ENCODE measurements at places on chromosomes 3 and 15.

GRCh38 chr15:71115567-71116351 lies 488 bp downstream of the THSD4 start:
- peak; percentile 60 for DNase-seq

GRCh38 chr3:177894081-177894728 lies 642.0 kb upstream of the KCNMB2 start:
- no peak for DNase-seq

GRCh38 chr3:170908235-170909116 lies at the start of gene EIF5A2:
Gene EIF5A2 (minus strand): TSS chr3:170908637. CDS start chr3:170907806, 831 bp downstream.
- peak; percentile 87 for DNase-seq

GRCh38 chr15:31383139-31383538 lies 56.5 kb downstream of the KLF13 start:
- DNase-seq, result no peak

GRCh38 chr15:30791239-30792175 lies 112.2 kb upstream of the FAN1 start:
- no peak for DNase-seq

DNA sequence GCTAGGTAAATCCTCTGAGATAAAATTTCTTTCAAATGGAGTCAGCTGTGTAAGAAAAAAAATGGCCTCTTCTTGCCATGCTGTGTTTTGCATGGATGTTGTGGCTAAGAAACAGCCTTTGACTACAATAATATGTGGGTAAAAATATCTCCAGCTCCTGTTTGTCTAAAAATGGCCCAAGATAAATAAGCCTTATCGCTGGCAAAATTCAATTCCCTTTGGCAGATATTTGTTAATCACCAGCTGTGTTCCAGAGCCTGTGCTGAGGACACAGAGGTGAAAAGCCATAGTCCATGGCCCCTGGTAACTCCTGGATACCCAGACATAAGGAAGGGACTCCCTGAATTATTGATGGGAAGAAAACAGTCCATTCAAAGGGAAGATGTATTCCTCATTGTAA lies 15.3 kb upstream of the RAMAC start:
- no peak for DNase-seq

DNA sequence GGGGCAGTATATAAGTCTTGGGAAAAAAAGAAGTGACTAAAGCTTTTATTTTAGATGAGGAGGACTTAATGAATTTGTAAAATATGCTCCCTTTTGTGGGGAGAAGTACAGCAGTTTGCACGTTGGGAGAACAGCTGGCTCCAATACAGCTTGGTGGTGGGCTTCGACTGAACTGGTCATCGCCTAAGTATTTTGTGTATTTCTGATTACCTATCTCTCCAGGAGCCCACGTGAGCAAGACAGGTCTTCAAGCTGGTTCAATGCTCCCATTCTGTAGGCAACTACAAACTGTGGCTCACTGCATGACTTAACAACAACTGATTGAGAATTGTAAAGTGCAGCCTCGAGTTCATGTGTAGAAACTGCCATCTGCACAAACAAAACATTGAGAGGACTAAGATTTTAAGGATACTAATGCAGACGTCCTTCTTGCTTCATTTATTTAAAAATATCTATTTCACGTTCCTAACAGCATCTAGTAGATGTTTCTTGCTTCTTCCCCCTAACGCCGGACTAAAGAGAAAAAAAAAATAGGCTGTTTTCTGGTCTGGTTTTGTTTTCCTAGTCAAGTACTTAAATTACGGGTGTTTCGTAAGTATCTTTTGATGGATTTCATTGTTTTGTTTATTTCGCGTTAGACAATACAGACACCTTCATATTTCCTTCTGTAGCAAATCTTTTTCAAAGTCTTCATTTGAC lies 1.4 kb upstream of the GREM1 start:
- DNase-seq, result no peak

GRCh38 chr15:77418391-77418965 lies 1.4 kb downstream of the PEAK1 start:
- DNase-seq, result no peak

DNA sequence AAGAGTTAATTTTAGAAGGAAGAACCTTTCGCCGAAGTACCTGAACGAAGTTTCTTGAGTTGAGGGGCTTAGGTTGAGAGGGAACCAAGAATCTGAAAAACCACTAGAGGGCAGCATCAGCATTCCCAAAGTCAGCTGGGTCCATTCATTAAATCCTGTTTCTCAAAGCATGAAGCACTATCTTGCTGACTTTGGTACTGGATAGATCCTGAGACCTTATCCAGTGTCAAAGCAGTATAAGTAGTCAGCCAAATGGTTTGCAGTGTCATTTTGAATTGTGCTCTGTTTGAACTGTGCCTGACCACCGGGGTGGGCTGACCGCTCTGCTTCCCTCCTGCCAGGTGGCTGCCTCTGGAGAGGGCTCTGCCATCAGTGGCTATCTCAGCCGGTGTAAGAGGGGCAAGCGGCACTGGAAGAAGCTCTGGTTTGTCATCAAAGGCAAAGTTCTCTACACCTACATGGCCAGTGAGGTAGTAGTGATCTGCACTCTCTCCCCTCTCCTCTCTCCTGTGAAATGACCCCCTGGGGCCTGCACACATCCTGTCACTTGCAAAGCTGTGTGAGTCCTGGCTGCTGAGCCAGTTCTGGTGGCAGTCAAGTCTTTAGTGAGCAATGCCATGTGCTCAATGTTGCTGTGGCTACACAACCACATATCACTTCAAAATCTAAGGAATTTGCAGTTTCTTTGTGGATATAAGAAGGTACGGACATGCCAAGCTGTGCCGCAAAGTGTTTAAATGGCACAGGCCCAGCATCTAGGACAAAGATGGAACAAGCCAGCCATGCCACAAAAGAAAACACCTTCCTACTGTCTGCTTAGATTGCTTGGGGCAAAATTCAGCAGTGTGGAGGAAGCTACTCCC lies 21.4 kb upstream of the NR2C2 start:
- DNase-seq, result peak; percentile 71

DNA sequence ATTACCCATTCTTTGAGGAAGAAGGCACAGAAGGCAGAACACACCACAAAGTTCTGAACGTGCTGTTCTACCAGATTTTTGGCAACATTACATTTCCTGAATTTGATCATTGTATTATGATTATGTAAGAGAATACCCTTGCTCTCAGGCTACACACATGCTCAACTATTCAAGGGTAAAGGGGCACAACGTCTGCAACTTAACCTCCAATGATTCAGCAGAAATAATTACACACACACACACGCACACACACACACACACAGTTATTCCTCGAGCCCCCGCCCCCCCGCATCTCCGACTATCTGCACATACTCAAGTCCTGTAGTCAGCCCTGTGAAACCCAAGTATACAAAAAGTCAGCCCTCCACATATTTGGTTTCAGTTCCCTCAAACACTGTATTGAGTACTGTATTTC lies 26.8 kb downstream of the RPN1 start:
- DNase-seq, result no peak

DNA sequence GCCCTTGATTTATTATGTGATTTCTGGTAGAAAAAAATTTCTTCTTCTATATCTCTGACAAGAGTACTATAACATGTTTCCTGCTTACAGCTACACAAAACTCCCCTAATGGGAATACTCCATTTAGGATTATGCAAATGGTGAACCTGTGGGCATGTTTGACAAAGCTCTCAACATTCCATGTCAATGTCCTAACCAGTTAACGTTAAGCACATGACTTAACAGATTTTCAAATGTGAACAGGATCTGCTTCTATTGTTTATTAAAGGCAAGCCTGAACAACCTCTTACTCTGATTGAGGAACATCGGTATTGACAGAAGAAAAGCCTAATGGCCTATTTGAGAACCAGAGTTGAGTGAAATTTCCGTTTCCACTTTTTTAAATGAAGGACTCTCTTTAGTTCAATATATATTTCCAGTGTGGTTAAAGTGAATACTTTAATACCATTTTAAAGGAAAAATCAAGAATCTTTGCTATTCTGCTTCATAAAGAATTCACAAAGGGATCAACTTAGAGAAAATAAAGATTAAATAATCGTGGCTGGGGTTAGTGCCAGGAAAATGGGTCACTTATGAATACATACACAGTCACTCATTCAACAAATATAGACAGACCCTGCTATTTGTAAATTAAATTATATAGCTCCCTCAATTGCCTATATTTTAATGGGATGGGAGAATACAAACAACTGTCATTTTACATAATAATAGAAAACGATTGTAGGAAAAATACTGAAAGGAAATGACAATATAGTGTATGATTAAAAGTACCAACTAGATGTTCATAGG lies 300.3 kb upstream of the CBLB start:
- no peak for DNase-seq

DNA sequence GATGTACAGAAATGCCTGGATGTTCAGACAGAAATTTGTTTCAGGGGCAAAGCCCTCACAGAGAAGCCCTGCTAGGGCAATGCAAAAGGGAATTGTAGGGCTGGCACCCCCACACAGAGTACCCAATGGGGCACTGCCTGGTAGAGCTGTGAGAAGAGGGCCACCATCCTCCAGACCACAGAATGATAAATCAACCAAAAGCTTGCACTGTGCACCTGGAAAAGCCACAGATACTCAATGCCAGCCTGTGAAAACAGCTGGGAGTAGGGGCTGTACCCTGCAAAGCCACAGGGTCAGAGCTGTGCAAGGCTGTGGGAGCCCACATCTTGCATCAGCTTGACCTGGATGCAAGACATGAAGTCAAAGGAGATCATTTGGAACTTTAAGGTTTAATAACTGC lies 477.9 kb upstream of the NECTIN3 start:
- no peak for DNase-seq

GRCh38 chr3:117526470-117527079 lies 817.0 kb downstream of the TUSC7 start:
- no peak for DNase-seq

Measured in kidney glomerular epithelial cell (primary cell).